Thyroid gland (tissue), 4 donors: ENCODE measurements at places on chromosomes 5 and 9. TPM values are rescaled to one million over a fixed set of nuclear protein-coding genes. Genes with fewer than 3 reads are reported as not detected.

Gene FBN2
- 3.9 TPM for total RNA-seq

Gene RASEF
- total RNA-seq = 65.5 TPM

Gene SLC1A3
- 16.9 TPM for total RNA-seq

Gene TNFSF15
- total RNA-seq = 1.1 TPM

DNA sequence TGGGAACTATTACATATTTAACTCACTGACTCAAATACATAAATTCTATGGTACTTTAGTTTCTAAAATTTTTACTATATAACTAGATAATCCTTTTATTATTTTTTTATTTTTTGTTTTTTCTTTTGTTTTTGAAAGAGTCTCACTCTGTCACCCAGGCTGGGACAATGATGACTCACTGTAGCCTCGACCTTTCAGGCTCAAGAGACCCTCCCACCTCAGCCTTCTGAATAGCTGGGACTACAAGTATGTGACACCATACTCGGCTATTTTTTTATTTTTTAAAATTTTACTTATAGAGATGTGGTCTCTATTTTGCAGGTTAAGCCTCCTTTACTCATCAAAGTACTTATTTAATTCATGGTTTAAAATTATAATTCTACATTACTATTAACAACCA lies 92.2 kb upstream of the SLCO4C1 start:
- H3K36me3 ChIP-seq = no peaks in the 10 kb centered on the region
- H3K4me3 ChIP-seq = no peak overlapping the region
- H3K27ac ChIP-seq = no peak overlapping the region
- DNase-seq = no peak

GRCh38 chr5:41575110-41575779 lies 64.8 kb upstream of the PLCXD3 start:
- no peaks in the 10 kb centered on the region for H3K27me3 ChIP-seq
- no peak overlapping the region for H3K4me3 ChIP-seq
- no peak for DNase-seq
- no peaks in the 10 kb centered on the region for H3K4me1 ChIP-seq
- H3K27ac ChIP-seq = no peak overlapping the region

- no peak for DNase-seq
- H3K27me3 ChIP-seq = no peaks in the 10 kb centered on the region
- no peaks in the 10 kb centered on the region for H3K4me1 ChIP-seq
- no peaks in the 10 kb centered on the region for H3K36me3 ChIP-seq
Observed at GRCh38 chr5:110257971-110258370, 468.5 kb downstream of the TMEM232 start.

DNA sequence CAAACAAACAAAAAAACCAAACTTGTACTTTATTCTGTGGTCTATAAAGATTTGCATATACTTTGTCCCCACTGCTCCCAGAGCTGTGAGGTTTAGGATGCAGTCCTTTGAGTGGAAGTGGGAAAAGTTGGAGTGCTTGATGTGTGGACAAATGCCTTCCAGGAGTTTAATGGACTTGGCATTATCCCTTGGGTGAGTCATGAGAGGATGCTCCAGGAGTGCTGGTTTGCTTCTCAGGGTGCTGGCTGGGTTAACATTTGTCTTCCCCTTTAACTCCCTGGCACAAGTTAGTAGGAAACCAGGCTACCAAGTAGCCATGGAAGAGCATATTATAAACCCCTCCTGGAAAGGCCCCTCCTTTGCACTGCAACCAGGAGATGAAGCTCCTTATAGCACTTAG lies 417.4 kb upstream of the RIOK2 start:
- no peak overlapping the region for H3K4me3 ChIP-seq
- H3K27ac ChIP-seq = no peak overlapping the region
- H3K27me3 ChIP-seq = no peaks in the 10 kb centered on the region
- DNase-seq = no peak
- no peaks in the 10 kb centered on the region for H3K36me3 ChIP-seq

DNA sequence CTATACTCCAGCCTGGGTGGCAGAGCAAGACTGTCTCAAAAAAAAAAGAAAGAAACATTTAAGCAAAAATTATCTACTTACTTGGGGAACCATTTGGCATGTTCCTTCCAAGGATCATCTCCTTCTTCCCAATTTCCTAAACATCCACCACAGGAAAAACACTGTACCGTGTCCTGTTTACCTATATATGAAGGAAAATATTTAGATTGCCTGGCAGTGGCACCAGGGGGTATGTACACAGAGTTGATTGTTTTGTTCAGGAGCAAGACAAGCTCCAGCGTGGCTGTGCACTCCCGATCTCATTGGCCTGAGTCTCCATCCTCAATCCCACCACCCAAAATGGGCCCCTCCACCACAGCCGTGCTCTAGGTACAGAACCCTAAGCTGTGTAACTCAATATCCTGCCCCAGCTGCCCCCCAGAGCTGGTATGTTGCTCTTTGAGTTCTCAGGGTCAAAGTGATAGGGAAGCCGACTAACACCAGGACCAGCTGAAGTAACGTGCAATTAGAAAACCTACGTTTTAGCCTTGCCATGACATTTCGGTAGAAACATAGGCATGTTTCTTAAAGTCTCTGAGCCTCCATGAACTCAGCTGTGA lies 13.8 kb downstream of the NAIP start:
- no peak overlapping the region for H3K4me3 ChIP-seq
- DNase-seq = no peak
- H3K36me3 ChIP-seq = no peaks in the 10 kb centered on the region
- H3K27ac ChIP-seq = no peak overlapping the region
- H3K27me3 ChIP-seq = no peaks in the 10 kb centered on the region
- H3K4me1 ChIP-seq = no peaks in the 10 kb centered on the region

DNA sequence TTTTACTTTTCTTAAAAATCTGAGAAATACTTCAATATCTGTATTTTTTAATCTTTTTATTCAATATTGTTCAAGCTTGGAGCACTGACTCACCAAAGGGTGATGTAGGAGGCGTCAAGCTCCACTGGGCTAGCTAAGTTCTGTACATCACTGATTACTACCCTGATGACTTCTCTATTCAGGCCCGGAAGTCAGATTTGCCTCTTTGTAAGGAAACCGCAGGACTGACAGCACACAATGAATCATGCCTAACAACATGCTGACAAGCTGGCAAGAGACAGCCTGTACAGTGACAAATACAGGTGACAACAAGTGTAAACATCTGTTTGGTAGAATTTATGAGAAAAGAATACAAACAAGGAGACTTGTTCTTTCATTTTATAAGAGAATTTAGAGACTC lies 627.9 kb upstream of the RORB start:
- H3K4me3 ChIP-seq = no peak overlapping the region
- no peaks in the 10 kb centered on the region for H3K4me1 ChIP-seq
- no peak for DNase-seq
- no peak overlapping the region for H3K27ac ChIP-seq

GRCh38 chr9:79698967-79699366 lies 127.2 kb downstream of the TLE4 start:
- H3K4me1 ChIP-seq = peaks cover 18% of the 10 kb centered on the region
- no peaks in the 10 kb centered on the region for H3K27me3 ChIP-seq
- H3K27ac ChIP-seq = no peak overlapping the region
- H3K4me3 ChIP-seq = no peak overlapping the region

GRCh38 chr5:10057356-10057755 lies 192.3 kb downstream of the ATPSCKMT start:
- H3K4me3 ChIP-seq = no peak overlapping the region
- no peaks in the 10 kb centered on the region for H3K36me3 ChIP-seq
- H3K27ac ChIP-seq = no peak overlapping the region
- no peaks in the 10 kb centered on the region for H3K27me3 ChIP-seq
- no peaks in the 10 kb centered on the region for H3K4me1 ChIP-seq

DNA sequence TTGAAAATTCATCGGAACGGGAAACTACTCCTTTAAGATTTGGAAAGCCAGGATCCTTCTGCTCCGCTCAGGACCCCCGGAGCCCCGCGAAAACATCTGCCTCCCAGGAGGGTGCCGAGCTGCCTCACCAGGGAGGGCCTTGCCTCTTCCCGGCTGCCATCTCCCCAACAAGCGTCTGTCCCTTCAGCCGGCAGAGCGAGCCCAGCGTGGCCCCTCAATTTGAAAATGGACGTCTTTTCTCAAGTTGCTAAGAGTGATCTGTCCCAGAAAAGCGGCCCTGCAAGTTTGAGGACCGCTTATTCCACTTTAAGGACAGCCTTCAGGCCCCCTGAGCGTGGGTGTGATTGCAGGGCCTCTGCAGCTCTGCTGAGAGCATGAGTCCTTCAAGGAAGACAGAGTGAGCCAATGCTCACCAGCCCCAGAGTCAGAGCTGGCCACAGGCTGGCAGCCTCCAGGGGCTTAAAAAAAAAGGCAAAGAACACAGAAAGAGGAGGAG lies 101.3 kb downstream of the PHF2 start:
- no peaks in the 10 kb centered on the region for H3K4me1 ChIP-seq
- DNase-seq = no peak
- no peak overlapping the region for H3K27ac ChIP-seq
- H3K36me3 ChIP-seq = peaks cover 29% of the 10 kb centered on the region
